ENCODE measurements at places on chromosomes 6 and 20. TPM values are rescaled to one million over a fixed set of nuclear protein-coding genes. Genes with fewer than 3 reads are reported as not detected.

Gene DCDC2
- not detected for total RNA-seq

Gene EPPIN
- total RNA-seq, result not detected

Gene TMC2
- not detected for total RNA-seq

Gene LPA
- not detected for total RNA-seq

Gene EDN1
- 8.6 TPM for total RNA-seq

DNA sequence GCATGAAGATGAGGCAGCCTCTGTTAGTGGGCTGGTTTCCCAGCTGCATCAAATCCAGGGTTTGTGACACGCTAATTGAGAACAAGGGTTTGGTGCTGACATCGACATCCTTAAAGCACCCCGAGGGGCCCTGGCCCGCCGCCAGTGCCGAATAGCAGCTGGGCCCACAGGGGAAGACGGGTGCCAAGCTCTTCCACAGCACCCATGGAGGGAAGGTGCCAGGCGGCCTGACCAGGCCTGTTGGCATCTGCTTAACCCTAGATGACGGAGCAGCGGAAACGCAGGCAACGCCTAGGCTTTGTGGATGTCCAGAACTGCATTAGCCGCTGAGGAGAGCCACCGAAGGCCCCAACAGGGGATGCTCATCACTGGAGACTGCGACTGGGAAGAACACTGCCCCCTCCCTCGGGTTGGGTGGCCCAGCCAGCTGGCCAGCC, 16.0 kb downstream of the UQCC2 start:
- no peak overlapping the region for H3K27ac ChIP-seq
- no peak for DNase-seq
- no peaks in the 10 kb centered on the region for H3K27me3 ChIP-seq
- peaks cover 20% of the 10 kb centered on the region for H3K4me1 ChIP-seq

DNA sequence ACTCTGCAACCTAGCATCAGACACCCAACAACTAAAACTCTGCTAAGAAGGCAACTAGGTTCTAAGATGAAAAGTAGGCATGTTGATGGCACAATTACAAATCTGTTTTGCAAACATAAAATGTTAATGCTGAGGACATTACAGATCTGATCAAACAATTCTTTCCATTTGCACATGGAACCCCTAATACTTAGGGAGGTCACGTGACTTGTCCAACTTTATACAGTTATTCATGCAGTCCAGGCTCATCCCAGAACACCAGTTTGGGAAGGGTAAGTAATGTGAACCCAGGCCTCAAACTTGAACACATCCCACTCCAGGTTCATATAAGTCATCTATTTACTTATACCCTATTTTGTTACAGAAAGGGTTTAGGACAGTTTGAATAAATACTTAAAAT, 247.2 kb downstream of the HACE1 start:
- no peak for DNase-seq
- H3K36me3 ChIP-seq, result no peaks in the 10 kb centered on the region
- H3K4me1 ChIP-seq, result no peaks in the 10 kb centered on the region
- H3K4me3 ChIP-seq, result no peak overlapping the region
- no peak overlapping the region for H3K27ac ChIP-seq

DNA sequence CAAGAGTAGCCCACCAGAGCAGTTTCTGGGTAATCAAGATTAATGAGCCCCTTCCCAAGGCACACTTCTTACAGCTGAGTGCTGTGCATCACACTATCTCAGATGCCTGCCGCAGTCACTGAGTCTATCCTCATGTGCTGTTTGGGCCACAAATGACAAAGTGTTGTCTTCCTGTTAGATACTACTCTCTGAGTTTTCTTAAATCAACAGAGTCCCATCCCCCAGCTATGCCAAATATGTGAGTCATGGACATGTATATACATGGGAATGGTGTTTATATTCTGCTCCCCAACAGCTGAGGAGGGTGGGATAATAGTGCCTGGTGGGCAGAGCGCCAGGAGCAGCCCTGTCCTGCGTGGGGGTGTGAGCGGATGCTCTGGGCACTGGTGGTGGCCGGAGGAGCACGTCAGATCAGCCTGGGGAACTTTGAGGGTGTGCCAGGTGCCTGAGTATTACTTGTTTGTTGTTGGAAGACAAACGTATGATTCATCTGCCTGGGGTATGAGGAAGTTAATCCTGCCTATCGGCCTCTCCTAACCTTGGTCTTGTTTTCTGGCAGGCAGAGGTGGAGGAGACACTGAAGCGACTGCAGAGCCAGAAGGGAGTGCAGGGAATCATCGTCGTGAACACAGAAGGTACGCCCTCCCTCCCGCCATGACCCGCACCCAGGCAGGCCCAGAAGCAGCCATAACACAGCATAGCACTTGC, 9.6 kb downstream of the DYNLRB1 start:
- H3K4me3 ChIP-seq, result no peak overlapping the region
- H3K27me3 ChIP-seq, result no peaks in the 10 kb centered on the region
- peak overlapping the region; percentile 87 for H3K27ac ChIP-seq
- peaks cover 46% of the 10 kb centered on the region for H3K4me1 ChIP-seq
- peaks cover 40% of the 10 kb centered on the region for H3K36me3 ChIP-seq
- peak; percentile 100 for DNase-seq

- no peak overlapping the region for H3K4me3 ChIP-seq
- H3K27ac ChIP-seq, result no peak overlapping the region
- no peaks in the 10 kb centered on the region for H3K27me3 ChIP-seq
- peaks cover 14% of the 10 kb centered on the region for H3K4me1 ChIP-seq
- no peaks in the 10 kb centered on the region for H3K36me3 ChIP-seq
These were observed 99.0 kb downstream of the JARID2 start for GRCh38 chr6:15344831-15345230.

DNA sequence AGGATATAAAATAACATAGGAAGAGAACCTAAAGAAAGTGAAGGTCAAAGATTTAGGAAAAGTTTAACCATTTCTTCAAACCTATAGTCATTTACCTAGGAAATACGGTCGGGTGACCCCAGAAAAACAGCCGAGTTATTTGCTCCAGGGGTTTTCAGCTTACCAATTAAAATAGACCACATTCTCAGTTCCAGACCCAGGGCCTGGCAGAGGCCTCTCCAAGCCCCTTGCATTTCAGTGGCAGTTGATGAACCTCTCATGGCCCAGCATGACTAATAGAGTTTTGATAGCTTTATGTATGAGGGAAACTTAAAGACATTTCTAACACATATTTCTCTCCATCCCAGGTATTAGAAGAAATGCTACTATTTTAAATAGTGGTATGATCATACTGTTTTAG, 113.5 kb downstream of the OGFRL1 start:
- peaks cover 7% of the 10 kb centered on the region for H3K4me1 ChIP-seq
- H3K27me3 ChIP-seq, result no peaks in the 10 kb centered on the region
- peaks cover 3% of the 10 kb centered on the region for H3K36me3 ChIP-seq

DNA sequence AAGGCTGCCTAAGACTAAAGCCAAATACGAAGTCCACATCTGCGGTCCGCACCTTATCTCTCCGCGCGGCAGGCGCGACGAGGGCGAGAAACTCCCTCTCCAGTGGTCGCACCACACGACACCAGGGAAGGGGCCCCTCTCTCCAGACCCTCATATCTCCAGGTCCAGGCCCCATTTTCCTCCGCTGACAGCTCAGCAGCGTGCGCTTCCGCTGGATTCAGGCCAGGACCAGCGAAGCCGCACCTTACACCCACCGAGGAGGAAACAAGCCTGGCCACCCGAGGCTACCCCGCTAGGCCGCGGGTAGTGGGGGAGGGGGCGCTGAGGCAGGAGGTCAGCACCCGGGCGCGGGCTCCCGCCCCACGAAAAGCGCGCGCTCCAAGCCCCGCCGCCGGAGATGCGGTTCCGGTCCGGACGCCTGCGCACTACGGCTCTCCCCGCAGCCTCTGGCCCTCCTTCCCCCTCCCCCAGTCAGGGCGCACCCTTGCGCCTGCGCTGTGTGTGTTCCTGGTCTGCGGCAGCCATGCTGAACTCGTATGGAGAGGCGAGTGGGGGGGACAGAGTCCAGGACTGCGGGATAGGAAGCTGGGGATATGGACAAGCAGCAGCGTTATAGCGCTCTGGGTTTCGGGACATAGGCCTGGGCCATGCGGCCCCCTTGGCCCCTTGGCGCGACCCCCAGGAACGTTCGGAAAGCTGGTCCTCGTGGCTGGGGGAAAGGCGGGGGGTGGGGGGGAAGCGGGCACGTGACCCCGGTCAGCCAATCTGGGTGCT, at the start of gene BRD2:
BRD2 (plus strand) TSS at position 502 of the 774 bp plus-strand sequence. CDS start 4,305 bp downstream, outside the sequence.
- H3K4me1 ChIP-seq, result peaks cover 4% of the 10 kb centered on the region
- H3K27ac ChIP-seq, result peak within 1 kb of the TSS; percentile 100
- DNase-seq, result peak; percentile 95

GRCh38 chr6:137024237-137024990, 20.4 kb downstream of the IL20RA start:
- no peak for DNase-seq
- no peaks in the 10 kb centered on the region for H3K27me3 ChIP-seq
- no peaks in the 10 kb centered on the region for H3K36me3 ChIP-seq
- no peak overlapping the region for H3K4me3 ChIP-seq
- no peaks in the 10 kb centered on the region for H3K4me1 ChIP-seq

GRCh38 chr20:58762120-58762519, 69.5 kb downstream of the NPEPL1 start:
- H3K4me3 ChIP-seq, result no peak overlapping the region
- H3K27ac ChIP-seq, result no peak overlapping the region
- H3K36me3 ChIP-seq, result no peaks in the 10 kb centered on the region

GRCh38 chr6:75604294-75604693, 2.6 kb downstream of the SENP6 start:
- H3K27ac ChIP-seq, result no peak overlapping the region
- H3K4me3 ChIP-seq, result peak overlapping the region; percentile 96
- H3K27me3 ChIP-seq, result no peaks in the 10 kb centered on the region

DNA sequence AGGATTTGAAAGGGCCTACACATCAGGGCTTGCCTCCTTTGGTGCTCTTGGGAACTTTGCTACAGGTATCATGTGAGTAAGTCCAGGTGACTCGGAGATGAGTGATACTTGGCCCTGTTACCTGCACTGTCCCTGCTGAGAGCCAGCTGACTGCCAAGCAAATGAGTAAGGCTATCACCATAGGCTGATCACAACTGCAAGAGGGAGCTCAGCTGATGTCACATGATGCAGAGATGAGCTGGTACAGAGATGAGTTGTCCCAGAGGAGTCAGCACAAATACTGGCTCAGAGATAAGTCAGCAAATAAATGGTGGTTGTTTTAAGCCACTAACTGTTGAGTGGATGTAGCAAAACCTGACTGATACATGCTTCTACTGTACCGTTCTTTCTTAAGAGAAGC, 41.4 kb downstream of the LAMP5 start:
- H3K4me3 ChIP-seq, result no peak overlapping the region
- no peaks in the 10 kb centered on the region for H3K36me3 ChIP-seq
- H3K27me3 ChIP-seq, result peaks cover 1% of the 10 kb centered on the region
- peak; percentile 31 for DNase-seq
- H3K4me1 ChIP-seq, result no peaks in the 10 kb centered on the region

DNA sequence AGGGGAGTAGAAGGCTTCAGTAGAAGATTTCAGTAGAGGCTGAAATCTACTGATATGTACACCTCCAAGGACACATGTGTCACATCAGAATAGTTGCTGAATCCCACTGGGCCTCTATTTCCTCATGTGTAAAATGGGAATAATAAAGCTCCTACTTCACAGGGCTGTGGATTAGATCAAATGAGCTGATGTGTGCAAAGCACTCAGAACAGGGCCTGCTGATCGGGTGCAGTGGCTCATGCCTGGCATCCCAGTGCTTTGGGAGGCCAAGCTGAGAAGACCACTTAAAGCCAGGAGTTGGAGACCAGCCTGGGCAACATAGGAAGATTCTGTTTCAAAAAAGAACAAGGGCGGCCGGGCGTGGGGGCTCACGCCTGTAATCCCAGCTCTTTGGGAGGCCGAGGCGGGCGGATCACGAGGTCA, 8.1 kb upstream of the AP5S1 start:
- DNase-seq, result no peak
- no peak overlapping the region for H3K4me3 ChIP-seq
- peaks cover 19% of the 10 kb centered on the region for H3K4me1 ChIP-seq

GRCh38 chr6:5401845-5402738, 140.8 kb downstream of the FARS2 start:
- H3K27ac ChIP-seq, result no peak overlapping the region
- H3K36me3 ChIP-seq, result no peaks in the 10 kb centered on the region
- no peak overlapping the region for H3K4me3 ChIP-seq
- no peaks in the 10 kb centered on the region for H3K27me3 ChIP-seq

DNA sequence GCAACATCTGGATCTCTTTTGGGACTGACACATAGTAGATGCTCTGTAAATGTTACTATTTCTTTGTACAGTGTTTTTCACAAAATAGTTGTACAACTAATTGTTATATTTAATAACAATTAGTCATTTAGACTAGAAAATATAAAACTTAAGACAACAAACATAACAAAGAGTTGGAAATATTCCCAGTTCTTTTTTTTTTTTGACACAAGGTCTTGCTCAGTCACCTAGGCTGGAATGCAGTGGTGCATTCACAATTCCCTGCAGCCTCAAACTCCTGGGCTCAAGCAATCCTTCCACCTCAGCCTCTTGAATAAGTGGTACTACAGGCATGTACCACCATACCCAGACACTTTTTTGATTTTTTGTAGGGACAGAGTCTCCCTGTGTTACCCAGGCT, 105.8 kb downstream of the UTRN start:
- no peak overlapping the region for H3K4me3 ChIP-seq
- no peak overlapping the region for H3K27ac ChIP-seq
- DNase-seq, result peak; percentile 13

GRCh38 chr20:58196402-58197184, 31.9 kb downstream of the ANKRD60 start:
- H3K27me3 ChIP-seq, result peaks cover 10% of the 10 kb centered on the region
- no peak overlapping the region for H3K4me3 ChIP-seq
- H3K27ac ChIP-seq, result no peak overlapping the region

GRCh38 chr6:33314515-33314942, 651 bp upstream of the TAPBP start:
- H3K4me1 ChIP-seq, result peaks cover 20% of the 10 kb centered on the region
- H3K27me3 ChIP-seq, result no peaks in the 10 kb centered on the region
- H3K27ac ChIP-seq, result peak overlapping the region; percentile 97
- DNase-seq, result peak; percentile 86
- peaks cover 13% of the 10 kb centered on the region for H3K36me3 ChIP-seq

- no peaks in the 10 kb centered on the region for H3K27me3 ChIP-seq
- H3K27ac ChIP-seq, result no peak overlapping the region
- no peaks in the 10 kb centered on the region for H3K4me1 ChIP-seq
- H3K4me3 ChIP-seq, result no peak overlapping the region
- no peak for DNase-seq
These were observed 27.6 kb downstream of the BCKDHB start for GRCh38 chr6:80134065-80134464.

- peaks cover 2% of the 10 kb centered on the region for H3K27me3 ChIP-seq
- H3K4me1 ChIP-seq, result no peaks in the 10 kb centered on the region
- 0 out of 2 replicates have a peak, but pooled peaks cover 2% of the 10 kb centered on the region for H3K36me3 ChIP-seq
- no peak overlapping the region for H3K4me3 ChIP-seq
These were observed 11.7 kb downstream of the MMP24 start for GRCh38 chr20:35238170-35238569.

DNA sequence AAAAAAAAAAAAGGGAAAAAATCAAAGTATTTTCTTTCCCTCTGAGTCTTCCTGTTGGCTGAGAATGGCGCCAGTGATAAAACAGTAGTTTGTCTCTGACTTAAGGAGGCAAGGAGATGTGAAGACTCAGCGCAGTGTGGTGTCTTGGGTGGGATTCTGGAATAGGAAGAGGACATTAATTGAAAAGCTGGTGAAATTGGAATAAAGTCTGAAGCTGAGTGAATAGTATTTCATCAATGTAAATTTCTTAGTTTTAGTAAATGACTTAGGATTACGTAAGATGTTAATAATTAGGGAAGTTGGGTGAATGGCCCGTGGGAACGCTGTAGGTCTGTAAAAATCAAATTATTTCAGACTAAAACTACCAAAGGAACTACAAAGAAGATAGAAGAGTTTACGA, 122.8 kb upstream of the ZNF217 start:
- H3K27ac ChIP-seq, result no peak overlapping the region
- no peak for DNase-seq
- peaks cover 1% of the 10 kb centered on the region for H3K4me1 ChIP-seq

Measured in IMR-90 (cell line).